ENCODE measurements at places on chromosomes 6 and 20.

DNA sequence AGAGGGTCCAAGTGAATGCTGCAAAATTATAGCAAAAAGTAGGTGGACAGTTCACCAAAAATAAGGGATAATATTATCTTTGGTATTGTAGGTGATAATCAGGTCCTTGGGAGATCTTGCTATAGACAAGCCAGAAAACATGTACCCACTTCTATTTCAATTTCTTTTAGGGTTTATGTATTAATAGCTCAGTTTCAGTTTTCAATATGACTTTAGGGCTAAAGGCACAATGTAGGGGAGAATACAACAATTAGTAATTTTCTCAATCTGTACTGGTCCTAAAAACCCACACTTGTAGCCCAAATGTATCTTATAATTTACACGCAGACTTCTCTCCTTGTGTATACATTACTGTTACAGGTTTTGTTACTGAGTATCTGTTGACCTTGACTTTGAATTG is 307.0 kb upstream of the ID4 start:
- DNase-seq: no peak

DNA sequence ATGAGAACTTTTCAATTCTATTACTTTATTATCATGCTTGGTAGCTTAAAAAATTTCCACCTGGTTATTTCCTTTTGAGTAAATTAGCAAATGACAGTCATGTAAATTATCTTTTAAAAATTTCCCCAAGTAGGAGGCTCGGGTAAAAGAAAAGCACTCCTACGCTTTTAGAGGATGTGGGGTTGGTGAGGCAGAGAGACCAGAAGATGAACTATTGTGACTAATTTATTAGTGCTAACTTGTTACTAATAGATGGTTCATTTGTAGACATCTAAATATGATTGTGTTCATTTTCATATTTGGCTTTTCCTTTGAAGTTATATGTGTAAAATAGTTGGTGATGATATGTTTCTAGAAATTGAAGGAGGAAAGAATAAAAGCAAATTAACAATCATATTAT is 27.0 kb downstream of the ZNF292 start:
- DNase-seq: no peak

- DNase-seq: no peak
These were observed 11.2 kb downstream of the NKX2-4 start for GRCh38 chr20:21386111-21386510.

DNA sequence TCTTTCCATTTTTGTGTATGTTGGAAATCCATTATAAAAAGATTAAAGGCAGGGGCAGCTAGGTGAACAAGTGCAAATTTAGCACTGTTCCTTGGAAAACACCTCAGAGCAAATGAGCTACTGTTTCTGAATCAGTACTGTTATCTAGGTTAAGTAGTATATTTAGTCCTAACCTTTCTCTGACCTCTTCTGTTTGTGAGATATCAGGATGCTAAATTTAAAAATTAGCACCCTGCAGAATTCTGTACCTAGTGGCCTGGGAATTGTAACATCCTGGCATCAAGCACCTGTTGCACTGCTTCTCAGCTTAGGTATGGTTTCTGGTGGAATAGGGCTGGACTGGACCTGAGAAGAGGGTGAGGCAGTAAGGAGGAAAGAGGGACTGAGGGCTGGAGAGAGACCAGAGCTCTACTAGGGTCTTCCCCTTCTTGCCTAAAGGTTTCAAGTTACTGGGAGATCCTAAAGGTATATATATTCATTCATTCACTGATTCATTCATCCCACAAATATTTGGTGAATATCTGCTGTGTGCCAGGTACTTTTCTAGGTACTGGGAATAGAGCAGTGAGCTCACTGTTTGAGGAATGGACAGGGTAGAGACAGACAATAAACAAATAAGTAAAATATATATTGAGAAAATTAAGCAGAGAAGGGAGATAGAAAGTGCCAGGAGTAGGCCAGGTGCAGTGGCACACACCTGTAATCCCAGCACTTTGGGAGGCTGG is 5.2 kb downstream of the ZNF76 start:
- DNase-seq: no peak

GRCh38 chr20:5784735-5785134 is 34.5 kb downstream of the SHLD1 start:
- no peak for DNase-seq

- DNase-seq: no peak
These were observed 18.4 kb upstream of the RAMACL start for GRCh38 chr6:166604911-166605310.

Data from stimulated activated CD4-positive, alpha-beta T cell treated with anti-CD3 and anti-CD28 coated beads, Interleukin-12 subunit alpha, Interleukin-12 subunit beta, amount 100 ng/mL, for 48 hours (primary cell).